NCI-H1048 (cell line): ENCODE measurements at places on chromosomes 7 and 10.

- DNase-seq, result no peak
Measured at GRCh38 chr10:122663516-122664130, 36.0 kb downstream of the C10orf120 start.

DNA sequence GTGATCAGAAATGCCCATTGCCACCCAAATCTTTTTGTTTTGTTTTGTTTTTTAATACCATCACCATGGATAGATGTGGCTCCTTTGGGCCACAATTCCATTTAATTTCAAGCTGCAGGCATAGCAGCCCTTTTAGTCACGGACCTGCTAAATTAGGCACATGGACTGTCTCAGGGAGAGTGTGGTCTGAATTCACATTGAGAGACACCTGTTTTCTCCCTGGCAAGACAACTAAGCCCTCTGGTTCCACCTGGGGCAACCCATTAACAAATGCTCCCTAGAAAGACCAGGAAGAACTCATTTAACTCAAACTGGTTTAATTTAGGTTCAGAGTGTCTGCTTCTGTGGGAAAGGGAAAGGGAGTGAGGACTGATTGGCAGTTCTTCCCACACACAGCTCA is 88.2 kb upstream of the ANKRD1 start:
- DNase-seq, result no peak

DNA sequence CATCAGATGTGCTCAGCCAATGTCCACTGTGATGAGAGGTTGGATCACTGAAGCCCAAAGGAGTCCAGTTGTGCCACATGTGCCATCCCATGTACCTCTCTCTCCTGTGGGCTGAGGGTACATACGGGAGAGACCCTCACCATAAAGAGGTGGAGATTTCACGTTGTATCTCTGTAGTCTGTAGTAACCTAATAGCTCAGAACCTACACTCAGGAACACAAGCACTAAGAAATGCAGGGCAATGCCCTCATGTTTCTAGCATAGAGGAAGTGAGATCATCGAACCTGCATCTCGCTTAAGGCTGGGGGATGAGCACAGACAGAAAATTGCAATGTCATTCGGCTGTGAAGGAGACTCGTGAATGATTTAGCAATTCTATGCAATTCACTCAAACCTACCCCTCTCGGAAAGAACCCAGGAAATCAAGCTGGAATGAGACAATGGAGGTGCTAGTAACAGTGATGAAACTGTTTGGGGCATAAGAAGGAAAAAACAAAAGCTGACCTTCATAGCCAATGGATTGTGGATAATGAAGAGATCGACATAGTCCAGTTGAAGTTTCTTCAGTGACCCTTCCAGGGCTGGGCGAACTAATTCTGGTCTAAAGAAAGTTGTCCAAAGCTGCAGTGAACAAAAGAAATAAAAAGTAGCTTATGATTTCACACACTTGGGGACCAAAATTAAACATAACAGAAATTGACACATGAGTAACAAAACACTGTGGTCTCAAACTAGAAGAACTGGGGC is 80.3 kb upstream of the UCN3 start:
- DNase-seq, result no peak

GRCh38 chr7:84684836-84685480 is 490.4 kb upstream of the SEMA3A start:
- DNase-seq, result no peak

DNA sequence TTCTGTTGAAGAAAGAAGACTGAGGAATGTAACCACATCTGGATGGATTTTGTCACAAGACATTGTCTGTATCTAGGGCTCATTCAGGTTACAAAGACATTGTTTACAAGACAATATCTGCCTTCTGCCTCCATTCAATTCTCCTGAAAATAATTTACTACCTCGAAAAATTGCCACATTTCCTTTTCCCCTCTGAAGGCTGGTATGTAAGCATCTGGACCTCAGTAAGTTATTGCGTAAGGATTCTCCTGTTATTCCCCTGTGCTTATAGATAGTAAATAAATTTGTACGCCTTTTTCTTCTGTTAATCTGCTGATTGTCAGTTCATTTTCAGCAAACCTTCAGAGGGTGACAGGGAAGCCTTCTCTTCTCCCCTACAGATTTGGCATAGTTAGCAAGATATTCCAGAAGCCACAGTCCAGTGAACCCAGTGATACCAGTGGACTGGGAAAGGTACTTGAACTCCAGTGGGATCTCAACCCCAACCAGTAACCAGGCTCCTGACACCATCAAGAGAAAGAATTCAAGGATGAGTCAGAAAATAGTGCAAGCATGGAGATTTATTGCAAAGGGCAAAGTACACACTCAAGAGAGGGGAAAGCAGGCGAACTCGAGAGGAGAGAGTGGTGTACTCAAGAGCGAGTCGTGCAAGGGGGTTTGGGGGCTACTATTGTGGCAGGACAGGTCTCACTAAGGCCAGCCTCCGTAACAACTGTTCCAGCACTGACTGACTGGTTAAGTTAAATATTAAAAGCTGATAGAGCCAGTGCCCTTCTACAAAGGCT is 706.9 kb upstream of the GHITM start:
- no peak for DNase-seq

- DNase-seq, result no peak
Measured at GRCh38 chr10:28382525-28383269, 79.8 kb upstream of the MPP7 start.

- no peak for DNase-seq
Measured at GRCh38 chr10:86247588-86247987, 119.0 kb downstream of the GRID1 start.

DNA sequence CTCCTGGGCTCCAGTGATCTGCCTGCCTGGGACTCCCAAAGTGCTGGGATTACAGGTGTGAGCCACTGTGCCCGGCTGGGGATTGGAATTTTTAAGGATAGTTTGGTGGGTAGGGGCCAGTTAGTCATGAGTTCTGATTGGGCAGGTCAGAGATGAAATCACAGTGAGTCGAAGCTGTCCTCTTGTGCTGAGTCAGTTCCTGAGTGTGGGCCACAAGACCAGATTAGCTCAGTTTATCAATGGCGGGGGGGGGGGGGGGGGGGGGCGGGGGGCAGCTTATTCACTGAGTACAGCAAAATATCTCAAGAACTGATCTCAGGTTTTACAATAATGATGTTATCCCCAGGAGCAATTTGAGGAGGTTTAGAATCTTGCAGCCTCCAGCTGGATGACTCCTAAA is 11.6 kb upstream of the ERCC6 start:
- no peak for DNase-seq

DNA sequence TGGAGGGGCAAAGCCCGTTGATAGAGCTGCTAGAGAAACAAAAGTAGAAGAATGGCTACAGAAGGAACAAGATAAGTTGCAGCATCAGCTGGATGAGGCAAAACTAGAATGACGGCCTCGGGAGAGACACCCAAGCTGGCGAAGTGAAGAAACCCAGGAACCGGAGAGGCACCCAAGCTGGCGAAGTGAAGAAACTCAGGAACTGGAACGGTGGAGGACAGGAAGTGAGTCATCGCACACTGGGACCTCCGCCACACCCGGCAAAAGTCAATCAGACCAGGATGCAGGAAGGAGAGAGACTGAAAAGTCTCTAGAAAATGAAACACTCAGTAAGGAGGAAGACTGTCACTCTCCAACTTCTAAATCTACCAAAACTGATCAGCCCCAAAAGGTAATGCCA is 133.0 kb upstream of the NEBL start:
- DNase-seq, result no peak

DNA sequence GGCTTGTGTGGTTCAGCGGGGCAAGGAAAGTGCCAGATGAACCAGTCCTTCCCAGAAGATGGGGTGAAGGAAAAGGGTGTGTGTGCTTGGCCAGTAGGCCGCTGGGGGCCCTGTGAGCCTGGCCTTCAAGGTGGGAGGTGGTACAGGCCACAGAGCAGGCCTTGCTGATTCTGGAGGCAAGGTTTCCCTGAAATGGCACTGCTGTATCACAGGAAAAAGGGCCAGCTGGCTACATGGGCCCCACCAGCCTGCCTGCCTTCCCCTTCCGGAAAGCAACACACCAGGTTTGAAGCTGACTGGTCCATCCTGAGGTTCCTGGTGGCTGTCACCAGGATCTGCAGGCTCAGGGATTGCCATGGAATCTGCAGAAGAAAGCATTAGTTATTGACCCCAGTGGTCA is 12.5 kb downstream of the MMRN2 start:
- DNase-seq, result no peak

DNA sequence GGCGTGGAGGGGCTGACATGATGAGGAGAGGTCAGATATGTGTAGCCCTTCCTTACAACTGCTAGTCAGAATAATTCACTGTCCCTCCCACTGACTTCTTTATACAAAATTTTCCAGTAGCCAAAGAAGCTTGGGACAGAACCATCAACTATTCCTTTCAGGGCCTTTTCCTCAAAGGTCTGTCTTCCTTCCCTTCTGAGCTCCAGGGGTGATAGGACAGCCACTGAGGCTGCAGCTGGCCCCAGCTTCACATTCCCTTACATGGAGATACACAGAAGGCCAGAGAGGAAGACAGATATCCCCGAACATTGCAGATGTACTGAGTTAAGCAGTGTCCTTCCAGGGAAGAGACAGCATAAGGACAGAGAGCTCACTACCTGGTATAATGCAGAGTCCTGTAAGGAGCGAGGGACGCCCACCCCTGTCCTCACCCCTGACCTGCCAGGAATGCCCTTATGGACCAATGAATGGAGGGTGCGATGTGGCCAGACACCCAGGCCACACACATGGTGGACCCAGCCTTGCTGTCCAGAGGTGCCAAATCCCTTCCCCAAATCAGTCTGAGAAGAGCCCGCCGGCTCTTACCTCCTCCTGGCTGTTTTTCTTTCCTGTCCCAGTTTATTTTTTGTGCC is 754.7 kb downstream of the GRID1 start:
- DNase-seq, result no peak

- no peak for DNase-seq
Measured at GRCh38 chr10:36676756-36677430, 448.5 kb upstream of the ANKRD30A start.

- DNase-seq, result no peak
Measured at GRCh38 chr10:17144032-17144431, 14.4 kb upstream of the CUBN start.

DNA sequence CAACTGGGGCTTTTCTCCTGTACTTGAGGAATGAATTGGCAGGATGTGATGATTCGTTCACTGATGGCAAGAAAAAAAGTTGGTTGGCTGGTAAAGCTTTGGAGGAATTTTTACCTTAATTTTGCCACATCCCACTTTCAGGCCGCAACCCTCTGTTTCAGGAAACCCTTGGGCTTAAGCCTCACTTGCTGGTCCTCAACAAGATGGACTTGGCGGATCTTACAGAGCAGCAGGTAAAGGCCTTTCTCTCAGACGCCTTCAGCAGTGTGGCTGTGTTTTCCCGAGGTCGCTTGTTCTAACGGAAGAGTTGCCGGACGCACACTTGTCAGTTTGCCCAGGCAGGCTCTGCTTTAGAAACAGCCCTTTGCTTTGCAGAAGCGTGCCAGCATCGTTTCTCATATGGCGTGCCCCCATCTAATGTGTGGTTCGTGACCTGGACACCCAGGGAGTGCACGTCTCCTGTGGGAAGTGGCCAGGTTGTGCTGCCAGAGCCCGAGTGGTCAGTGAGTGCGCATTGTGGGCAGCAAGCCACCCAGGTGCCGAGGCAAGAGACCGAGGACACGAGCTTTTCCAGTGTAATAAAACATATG is 2.2 kb downstream of the MTG1 start:
- no peak for DNase-seq

- DNase-seq, result no peak
Measured at GRCh38 chr10:132521466-132522102, 16.0 kb upstream of the INPP5A start.

- DNase-seq, result no peak
Measured at GRCh38 chr10:17092216-17092944, 37.2 kb downstream of the CUBN start.

- no peak for DNase-seq
Measured at GRCh38 chr7:121831801-121832200, 41.2 kb upstream of the PTPRZ1 start.

DNA sequence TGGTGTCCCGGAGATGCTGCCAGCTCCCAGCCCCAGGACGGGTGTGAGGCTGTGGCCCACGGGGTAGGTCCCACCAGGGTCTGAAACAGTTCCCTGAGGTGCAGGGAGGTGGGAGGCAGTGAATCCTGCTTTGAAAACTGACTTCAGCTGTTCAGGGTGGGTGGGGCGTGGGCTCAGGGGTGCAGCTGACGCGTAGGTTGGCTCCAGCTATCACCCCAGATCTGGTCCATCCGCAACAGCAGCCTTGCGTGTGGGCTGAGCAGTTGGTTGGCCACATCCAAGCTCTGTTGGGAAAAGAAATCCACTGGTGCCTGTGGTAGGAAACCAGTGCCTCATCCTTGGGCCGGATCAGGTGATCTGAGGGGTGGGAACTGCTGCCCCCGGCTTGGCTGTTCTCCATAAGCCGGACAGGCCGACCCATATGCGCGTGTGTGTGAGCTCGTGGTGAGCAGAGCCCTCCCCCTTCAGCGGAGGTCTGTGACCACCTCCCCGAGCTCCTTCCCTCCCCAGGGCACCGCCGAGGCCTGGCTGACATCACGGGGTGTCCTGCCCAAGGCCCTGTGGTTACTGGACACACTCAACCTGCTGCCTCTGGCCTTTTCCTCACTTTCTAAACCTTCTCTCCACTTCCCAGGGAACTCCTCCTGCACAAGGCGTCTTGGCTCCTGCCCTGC is 15.4 kb upstream of the FAM20C start:
- DNase-seq, result no peak

GRCh38 chr10:99945263-99945662 is 64.5 kb downstream of the DNMBP start:
- no peak for DNase-seq

GRCh38 chr7:108018668-108019067 is 15.7 kb upstream of the LAMB1 start:
- DNase-seq, result no peak

GRCh38 chr7:121744877-121745276 is 128.1 kb upstream of the PTPRZ1 start:
- DNase-seq, result no peak

- no peak for DNase-seq
Measured at GRCh38 chr7:114988755-114989375, 67.0 kb downstream of the MDFIC start.

DNA sequence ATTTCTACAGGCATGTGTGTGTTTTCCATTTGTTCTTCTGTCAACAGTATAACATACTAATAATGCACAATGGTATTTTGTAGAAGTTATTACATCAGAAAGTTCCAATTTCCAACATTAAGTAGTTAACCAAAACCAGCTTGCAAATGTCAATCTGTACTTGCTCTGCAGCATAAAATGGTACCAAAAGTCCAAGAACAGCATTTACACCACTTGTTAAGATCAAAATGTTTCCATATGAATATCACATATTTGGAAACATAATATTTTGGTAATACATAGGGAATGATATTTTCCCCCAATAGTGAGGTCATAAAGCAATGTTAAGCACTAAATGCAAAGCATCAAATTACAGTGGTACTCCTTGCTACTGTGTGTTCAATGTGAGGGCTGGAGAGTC is 162.1 kb downstream of the ZNF438 start:
- DNase-seq, result no peak
